Sigmoid colon (tissue), 7 donors: ENCODE measurements at places on chromosomes 4 and X. TPM values are rescaled to one million over a fixed set of nuclear protein-coding genes. Genes with fewer than 3 reads are reported as not detected.

- DNase-seq = no peak
Measured at GRCh38 chrX:3479026-3479425, 132.6 kb upstream of the MXRA5 start.

- no peak for DNase-seq
Measured at GRCh38 chr4:38243388-38244053, 283.3 kb downstream of the PTTG2 start.

DNA sequence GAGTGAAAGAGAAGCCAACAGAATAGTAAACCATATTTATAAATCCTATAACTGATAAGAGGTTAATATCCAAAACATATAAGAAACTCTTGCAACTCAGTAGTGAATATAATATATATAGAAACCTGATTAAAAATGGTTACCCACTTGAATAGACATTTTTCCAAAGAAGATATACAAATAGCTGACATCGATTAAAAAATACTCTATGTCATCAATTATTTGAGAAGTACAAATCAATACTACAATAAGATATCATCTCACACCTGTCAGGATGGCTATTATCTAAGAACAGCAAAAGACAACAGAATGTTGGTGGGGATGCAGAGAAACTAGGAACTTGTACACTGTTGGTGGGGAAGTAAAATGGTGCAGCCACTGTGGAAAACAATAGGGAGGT lies 254.4 kb downstream of the PPARGC1A start:
- no peak for DNase-seq

GRCh38 chrX:132086672-132087071 lies 41.1 kb downstream of the FRMD7 start:
- no peak for DNase-seq

GRCh38 chrX:21176921-21177571 lies 197.2 kb upstream of the CNKSR2 start:
- no peak for DNase-seq

- DNase-seq = no peak
Measured at GRCh38 chr4:76011700-76012387, 4.5 kb upstream of the CXCL9 start.

GRSF1 gene
- 62.1 TPM for total RNA-seq

GRCh38 chr4:71338846-71339593 lies at the start of gene SLC4A4:
SLC4A4 (plus strand) TSS chr4:71339020.
- no peak for DNase-seq

- DNase-seq = no peak
Measured at GRCh38 chrX:80984118-80984517, 174.4 kb upstream of the BRWD3 start.

- no peak for DNase-seq
Measured at GRCh38 chr4:24298911-24299310, 285.4 kb downstream of the DHX15 start.

DNA sequence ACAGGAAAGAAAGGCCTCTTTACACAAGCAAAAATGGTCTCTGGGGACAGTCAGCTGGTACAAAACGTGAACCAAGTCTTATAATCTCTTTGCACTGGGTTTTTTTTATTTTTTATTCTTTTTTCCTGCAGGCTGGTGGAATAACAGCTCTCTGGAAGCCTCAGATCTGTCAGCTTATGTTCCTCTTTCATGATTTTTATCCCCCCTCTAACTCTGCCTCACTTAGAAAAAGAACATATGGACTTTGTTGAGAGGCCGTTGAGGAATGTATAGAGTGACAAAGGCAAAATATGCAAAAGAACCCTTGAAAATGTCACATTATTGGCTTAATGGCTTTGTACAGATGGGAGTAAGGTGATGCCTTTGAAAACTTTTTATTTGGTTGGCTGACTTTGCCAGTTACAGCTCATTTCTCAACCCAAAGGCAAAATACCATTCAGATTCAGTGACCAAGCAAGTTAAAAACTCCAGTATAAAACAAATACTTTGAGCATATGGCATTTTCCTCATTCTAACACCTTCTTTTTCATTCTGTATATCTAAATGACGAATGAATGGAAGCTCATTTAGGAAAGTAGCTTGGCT lies 111.1 kb downstream of the RNF150 start:
- DNase-seq = no peak

GRCh38 chr4:138092060-138092459 lies 150.1 kb downstream of the SLC7A11 start:
- DNase-seq = no peak

- no peak for DNase-seq
Measured at GRCh38 chr4:42871671-42872290, 20.7 kb upstream of the GRXCR1 start.

DNA sequence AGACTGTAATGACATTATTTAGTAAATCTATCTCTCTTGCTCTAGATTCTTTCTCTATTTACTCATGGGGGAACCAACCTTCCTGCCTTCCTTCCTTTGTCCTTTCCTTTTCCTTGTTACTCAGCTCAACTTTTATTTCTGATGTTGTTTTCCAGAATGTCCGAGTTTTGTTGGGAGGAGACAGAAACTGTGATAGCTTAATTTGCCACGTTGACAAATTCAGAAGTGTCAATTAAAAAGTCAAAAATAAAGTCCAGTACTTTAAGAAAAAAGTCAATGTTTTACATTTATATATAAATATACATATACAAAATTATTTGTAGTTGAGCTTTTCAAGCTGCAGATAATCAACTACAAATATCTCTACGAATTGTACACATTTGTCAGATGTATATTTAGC lies 1187.7 kb downstream of the ADGRL3 start:
- no peak for DNase-seq

AFF2 gene
- 1.1 TPM for total RNA-seq

- no peak for DNase-seq
Measured at GRCh38 chrX:2497961-2498780, 2.6 kb downstream of the DHRSX start.

JAKMIP1 gene
- 1.9 TPM for total RNA-seq

GRCh38 chr4:15242021-15242420 lies 185.8 kb upstream of the C1QTNF7 start:
- DNase-seq = no peak

- no peak for DNase-seq
Measured at GRCh38 chr4:109552237-109552636, 7.8 kb upstream of the MCUB start.

- no peak for DNase-seq
Measured at GRCh38 chrX:149908308-149908707, 21.1 kb upstream of the HSFX4 start.

LPAR4 gene
- total RNA-seq = 0.36 TPM

DNA sequence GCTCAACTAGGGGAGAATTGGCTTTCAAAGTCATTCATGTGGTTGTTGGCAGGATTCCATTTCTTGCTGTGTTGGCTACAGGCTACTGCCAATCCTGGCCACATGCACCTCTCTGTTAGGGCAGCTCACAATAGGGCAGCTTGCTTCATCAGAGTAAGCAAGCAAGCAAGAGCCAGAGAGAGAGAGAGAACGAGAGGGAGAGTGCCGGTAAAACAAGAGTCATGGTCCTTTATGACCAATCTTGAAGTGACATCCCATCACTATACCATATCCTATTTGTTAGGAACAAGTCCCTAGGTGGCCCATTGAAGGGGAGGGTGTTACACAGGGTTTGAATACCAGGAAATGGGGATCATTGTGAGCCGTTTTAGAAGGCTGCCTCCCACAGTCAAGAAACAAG lies 33.0 kb upstream of the TLR2 start:
- DNase-seq = no peak

GRCh38 chrX:16081357-16081756 lies 42.0 kb upstream of the GRPR start:
- DNase-seq = no peak

- no peak for DNase-seq
Measured at GRCh38 chr4:185396724-185397385, at the start of gene ANKRD37. ANKRD37 (plus strand) TSS chr4:185396841; CDS start chr4:185396924, 83 bp downstream.

DNA sequence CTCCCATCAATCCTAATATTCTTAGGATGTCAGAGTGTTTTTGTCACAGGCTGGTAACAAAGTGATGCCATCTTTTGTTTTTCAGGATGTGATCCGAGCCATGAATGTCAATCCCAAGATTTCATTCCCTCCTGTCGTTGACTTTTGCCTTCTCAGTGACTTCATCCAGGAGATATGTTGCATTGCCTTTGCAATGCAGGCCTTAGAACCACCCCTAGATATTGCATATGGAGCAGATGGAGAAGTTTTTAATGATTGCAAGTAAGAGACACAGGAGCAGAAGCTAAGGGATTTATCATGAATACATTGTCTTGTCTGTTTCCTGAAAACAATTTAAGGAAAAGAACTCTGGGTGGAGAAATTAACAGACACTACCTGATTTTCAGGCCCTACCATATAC lies 28.6 kb downstream of the SPATA18 start:
- DNase-seq = no peak

ENOX2 gene
- 18.8 TPM for total RNA-seq
